NCI-H1105 (cell line): ENCODE measurements at places on chromosomes 7 and 10.

DNA sequence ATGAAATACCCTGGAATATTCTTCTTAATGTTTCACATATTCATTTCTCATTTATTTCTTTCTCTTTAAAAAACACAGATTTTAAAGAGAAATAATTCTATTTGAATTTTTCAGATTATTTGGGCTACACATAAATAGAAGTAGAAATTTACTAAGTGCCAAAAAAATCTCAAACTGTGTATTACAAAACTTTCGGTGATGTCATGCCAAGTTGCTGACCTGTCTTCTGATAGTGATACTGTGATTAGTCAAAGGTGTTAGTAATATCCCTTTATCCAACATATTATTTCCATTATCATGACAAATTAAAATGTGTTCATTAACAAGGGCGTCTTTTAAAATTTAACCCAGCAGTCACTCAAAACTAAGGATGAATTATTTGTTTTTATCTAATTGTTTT, 60.1 kb downstream of the COL28A1 start:
- no peak for DNase-seq

- no peak for DNase-seq
Measured at GRCh38 chr7:157033483-157034473, 23.3 kb upstream of the MNX1 start.

DNA sequence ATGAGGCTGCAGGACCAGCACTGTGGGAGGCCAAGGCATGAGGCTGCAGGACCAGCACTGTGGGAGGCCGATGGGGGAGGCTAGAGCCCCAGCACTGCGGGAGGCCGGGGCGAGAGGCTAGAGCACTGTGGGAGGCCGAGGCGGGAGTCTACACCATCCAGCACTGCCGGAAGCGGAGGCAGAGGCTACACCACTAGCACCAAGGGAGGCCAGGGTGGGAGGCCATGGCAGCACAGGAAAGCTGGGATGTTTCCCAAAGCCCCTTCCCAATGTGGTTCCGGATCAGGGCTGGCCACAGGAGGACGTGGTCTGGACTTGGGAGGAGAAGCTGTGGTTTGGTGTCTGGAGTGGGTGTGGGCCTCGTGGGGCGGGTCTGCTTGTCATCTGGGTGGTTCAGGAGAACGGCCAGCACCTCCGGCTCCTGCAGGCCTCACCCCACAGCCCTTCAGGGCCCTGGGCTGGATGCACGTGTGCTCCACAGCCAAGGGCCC, 43.6 kb downstream of the PDGFA start:
- DNase-seq, result no peak

DNA sequence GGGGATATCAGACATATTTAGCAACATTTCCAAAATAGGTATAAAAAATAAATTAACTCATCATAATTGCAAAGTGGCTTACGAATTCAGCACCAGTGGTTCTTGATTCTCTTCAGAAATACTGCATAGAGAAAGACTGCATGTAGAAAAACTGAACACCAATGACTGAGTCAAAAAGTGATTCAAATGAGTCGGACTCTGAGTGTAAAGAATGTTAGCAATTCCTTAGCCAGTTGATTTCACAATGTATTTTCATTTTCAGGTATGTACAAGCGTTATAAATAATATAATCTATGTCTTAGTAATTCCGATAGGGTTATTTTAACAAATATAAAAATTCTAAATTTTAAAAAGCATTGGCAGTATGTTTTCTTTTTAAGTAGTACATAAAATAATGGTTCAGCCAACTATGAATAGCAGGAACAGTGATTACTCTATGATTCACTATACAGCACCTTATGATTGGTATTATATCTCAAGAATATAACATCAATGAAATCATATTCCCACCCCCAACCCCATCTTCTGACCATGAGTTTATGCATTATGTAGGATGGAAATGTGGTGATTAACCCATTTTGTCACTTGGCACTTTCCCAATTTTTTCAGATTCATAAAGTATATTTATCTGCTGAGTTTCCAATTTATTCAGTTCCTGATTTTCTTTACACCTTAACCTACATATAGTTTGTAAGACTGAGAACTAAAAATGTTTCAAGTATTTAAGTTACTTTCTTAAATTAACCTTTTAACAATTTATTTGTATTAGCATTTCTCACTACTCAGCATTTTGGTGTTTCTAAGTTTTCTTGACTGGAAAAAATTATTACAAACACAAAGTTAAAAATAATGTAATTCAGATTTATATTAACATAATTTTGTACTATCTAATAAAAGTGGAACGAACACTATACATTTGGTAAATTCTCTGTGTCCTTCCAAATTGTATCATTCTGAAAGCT, 33.9 kb downstream of the DNAJC1 start:
- no peak for DNase-seq

DNA sequence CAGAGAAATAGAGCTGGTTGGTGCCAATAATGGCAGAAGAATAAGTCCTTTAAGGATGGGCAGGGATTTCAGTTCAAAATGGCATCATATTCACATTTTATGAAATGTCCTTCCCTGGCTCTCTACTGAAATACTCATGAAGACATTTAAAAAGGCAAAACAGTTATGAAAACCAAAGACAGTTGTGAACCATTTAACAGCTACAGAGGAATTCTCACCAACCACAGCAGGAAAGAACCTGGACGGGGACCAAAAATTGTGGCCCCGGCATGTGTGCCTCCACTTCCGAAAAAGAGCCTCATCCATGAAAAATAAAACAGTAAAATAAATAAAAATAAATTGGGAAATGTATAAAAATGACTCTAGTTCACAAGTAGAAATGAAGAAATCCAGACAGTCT, 539.5 kb downstream of the SUGCT start:
- no peak for DNase-seq

DNA sequence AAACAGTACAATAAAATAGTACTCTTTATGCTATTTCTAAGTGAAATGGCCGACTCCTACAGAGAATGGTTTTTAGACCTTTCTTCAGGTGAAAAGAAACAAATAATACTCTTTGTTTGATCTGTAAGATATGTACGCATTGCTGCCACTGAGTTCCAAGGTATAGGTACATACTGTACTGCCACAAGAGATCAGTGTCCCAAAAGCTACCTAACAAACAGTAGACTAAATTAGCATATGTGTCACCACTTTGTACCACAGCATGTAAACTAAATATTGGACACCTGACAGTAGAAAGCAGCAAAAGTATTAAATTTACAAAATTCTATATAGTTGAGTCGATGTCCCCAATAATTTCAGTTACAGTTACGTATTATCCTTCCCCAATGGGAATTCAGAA, 14.4 kb downstream of the MTPN start:
- DNase-seq, result no peak

GRCh38 chr7:66604198-66604597, 24.5 kb upstream of the KCTD7 start:
- DNase-seq, result no peak

DNA sequence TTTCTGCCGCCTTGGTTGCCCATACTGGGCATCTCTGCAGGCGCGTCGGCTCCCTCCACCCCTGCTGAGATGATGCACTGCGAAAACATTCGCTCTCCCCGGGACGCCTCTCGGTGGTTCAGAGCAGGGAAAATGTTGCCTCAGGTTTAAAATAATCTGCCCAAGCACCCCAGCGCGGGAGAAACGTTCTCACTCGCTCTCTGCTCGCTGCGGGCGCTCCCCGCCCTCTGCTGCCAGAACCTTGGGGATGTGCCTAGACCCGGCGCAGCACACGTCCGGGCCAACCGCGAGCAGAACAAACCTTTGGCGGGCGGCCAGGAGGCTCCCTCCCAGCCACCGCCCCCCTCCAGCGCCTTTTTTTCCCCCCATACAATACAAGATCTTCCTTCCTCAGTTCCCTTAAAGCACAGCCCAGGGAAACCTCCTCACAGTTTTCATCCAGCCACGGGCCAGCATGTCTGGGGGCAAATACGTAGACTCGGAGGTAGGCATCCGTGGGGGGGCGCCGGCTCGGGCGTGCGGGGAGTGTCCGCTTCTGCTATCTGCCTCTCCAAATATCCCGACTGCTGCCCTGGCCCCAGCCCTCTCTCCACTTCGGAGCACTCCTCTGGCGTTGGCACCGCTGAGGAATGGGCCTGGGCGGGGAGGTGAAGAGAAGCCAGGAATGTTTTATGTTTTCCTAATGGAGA, at the start of gene CAV1:
TSS of gene CAV1 (plus strand) at position 428 of the 689 bp plus-strand sequence. CDS start at position 455, 27 bp downstream.
- no peak for DNase-seq

GRCh38 chr7:90961037-90961725, 303.1 kb upstream of the FZD1 start:
- no peak for DNase-seq

DNA sequence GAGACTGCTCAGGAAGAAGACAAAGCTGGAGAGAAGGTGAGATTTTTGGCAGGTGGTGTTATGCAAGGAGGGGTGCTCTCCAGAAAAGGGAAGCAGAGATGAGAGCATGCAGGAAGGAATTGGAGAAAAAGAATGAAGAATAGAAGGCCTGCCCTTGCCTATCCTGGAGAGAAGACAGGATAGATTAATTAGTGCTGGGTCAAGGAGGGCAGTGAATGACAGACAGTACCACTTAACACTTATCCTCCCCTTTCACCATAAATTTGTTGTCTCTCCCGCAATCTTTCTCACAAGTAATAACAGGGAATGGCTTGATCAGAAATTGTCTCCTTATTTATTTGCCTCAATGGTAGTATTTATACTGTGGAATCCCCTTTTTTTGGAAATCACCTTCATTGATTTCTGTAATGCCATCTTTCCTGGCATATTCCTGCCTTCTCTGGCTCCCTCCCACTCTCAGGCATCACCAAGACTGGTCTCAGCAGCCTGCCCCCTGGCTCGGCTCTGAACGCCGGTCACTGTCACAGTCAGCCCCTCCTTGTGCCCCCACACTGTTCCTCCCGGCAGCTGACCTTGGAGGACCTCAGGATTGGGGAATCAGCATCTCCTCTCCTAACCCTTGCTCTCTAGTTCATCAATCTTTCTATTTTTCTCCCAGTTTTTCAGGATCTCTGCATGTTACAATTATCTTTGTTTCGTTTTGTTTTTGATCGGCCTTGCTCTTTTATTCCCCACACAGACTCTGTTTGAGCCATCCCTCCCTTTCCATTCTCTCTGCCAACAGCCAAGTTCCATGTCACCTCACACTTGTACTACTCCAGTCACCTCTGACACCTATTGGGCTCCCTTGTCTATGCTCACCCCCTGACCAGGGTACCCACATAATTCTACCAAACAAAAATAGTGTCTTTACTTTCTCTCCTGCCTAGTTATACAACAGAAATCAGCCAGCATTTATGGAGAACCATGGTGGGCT, 294.2 kb downstream of the PLXDC2 start:
- DNase-seq, result no peak

DNA sequence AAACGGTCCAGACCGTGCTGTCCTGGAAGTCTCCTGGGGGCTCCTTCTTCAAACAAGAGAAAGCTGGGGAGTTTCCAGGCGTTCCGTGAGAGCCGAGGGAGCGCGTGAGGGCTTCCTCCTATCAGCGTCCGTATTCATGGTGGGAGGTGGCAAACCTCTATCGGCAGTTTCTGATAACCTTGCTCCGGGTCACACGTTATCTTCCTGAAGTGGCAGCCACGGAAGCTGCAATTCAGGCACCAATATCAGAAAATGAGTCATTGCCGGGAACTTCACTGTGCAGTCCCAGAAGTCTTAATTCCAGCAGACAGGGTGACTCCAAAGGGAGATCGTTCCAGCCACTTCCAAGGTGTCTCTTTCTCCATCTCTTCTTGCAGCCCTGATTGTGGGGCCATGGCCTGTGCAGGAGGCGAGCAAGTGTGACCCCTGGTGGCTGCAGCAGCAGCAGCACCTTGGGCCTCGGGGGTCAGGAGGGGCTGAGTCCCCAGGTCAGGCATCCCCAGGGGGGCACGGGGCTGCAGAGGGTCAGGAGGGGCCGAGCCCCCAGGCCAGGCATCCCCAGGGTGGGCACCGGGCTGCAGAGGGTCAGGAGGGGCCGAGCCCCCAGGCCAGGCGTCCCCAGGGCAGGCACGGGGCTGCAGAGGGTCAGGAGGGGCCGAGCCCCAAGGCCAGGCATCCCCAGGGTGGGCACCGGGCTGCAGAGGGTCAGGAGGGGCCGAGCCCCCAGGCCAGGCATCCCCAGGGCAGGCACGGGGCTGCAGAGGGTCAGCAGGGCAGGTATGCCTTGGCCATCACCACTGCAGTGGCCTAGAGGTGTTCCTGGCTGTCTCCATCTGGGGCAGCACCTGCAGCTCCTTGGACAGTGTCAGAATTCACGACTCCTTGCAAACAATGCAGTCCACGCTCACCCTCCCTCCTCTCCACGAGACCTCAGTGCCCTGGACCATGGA, 538.7 kb downstream of the DNAJB6 start:
- DNase-seq, result no peak

DNA sequence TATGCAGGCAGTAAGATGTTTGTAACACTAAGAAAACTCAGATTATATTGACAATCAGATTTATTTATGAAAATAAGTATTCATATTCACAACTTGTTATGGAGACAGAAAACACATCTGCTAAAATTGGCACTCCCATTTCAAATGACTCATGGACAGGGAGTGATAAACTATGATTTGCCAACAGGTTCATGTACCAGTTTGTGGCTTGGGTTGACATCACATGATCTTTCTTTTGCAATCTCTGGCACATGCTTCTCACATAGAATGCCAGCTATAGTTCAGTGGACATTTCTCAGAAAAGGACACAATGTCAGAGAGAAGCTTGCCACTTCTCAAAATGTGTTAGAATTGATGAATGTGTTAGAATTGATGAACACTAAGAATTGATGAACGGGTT, 663.2 kb upstream of the ANKRD30A start:
- no peak for DNase-seq

DNA sequence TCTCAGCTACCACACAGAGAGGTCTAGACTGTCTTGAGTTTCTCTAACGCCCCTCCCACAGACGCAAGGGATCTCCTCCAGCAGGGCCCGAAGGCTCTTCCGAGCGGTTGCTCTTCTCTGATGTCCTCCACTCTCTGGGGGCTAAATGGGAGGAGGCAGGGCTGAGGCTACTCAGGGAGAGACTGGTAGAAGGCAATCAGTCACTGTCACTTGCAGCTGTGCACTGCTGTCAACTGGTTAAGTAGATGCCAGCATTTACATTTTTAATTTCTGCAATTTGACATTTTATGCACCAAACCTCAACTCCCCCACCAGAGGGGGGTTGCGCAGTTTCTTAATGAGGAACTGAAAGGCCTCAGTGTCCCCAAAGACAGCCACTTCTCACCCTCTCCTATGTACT, 442.8 kb downstream of the PLXNA4 start:
- no peak for DNase-seq

DNA sequence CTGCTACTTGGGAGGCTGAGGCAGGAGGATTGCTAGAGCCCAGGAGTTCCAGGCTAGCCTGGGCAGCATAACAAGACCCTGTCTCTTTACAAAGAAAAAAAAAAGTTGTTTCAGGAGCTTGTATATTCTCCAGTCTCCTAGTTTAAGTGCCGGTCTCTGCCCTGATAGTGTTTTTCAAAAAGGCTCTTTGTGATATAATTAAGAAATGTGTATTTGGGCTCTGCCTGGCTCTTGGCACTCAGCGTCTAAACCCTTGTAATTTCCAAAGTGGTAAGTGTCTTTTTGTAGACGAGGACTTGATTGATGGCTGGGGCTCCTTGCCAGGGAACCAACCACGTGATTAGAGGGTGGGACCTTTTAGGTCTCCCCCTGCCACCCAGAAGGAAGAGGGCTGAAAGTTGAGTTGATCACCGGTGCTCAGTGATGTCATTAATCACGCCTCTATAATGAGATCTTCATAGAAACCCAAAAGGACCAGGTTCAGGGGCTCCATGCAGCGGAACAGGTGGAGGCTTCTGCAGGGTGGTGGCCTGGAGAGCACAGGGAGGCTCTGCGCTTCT, 4.4 kb downstream of the EIF3B start:
- peak; percentile 22 for DNase-seq
